ENCODE measurements at places on chromosomes 7 and 10.

DNA sequence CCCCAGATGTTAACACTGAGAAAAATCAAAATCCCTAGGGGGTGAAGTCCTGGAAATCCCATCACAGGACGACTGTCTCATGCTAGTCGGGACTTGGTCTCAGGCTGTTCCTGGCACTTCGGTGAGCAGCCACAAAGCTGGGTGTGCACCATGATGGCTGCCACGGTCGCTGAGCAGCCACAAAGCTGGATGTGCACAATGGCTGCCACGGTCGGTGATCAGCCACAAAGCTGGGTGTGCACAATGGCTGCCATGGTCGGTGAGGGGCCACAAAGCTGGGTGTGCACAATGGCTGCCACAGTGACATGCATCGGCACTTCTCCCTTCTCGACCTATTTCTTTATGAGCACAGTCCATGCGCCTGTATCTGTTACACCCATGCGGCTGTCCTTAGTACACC is 505.1 kb downstream of the TCERG1L start:
- no peak for DNase-seq

DNA sequence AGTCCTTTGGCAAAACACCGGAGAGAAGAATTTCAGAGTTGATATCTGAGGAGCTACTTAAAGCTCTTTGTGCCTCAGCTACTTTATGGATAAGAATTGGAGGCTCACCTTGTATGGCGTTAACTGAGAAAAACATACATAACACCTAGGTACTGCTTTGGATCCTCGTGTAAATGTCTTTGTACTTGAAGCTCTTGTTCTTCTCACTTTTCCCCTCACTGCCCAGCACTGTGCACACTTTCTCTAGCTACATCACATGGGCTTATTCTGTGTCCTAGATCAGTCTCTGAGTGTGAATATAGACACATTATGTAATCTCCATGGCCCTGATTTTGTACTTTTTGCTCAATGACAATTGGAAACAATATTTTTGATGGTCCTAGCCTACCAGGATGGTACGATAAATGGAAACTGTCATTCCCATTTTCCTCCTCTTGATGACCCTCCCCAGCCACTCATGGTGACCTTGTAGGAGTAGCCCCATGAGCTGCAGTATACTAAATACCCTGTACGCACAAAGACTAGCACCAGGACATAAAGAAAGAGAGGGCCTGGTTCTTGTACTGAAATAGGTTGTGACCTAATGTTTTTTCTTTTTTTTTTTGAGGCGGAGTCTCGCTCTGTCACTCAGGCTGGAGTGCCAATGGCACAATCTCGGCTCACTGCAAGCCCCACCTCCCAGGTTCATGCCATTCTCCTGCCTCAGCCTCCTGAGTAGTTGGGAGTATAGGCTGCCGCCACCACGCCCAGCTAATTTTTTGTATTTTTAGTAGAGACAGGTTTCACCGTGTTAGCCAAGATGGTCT is 22.1 kb downstream of the STAMBPL1 start:
- DNase-seq: no peak

- no peak for DNase-seq
Measured at GRCh38 chr7:131090886-131091692, 236.6 kb upstream of the MKLN1 start.

DNA sequence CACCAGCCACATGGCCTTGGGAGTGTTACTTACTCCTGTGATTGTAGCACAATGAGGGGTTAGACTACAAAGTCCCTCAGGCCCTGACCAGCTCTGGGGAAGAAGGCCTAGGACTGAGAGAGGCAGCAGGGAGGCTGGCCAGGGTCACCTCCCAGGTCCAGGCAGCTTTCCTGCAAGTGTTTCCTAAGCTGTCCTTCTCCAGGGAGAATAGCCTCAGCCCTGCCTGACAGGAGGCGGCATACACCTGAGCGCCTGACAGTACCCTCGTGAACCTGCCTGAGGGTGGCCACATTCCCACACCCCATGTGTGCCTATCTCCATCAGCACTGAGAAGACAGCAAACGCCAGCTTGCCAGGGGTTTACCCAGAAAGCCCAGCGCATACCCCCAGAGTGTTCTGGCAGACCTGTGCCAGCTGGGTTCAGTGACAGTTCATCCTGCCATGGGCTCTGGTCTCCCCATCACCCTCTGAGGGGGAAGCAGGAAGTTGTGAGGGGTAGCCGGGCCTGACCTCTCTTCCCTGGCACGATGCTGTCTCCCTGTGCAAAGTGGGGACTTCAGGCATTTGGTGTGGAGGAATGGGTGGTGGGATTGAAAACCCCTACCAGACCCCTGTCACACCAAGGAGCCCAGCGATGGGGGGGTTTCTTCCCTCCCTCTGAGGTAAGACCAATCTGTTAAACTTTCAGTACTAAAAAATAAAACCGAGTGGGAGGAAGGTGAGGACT is 56.3 kb upstream of the CAMK2B start:
- DNase-seq: no peak

DNA sequence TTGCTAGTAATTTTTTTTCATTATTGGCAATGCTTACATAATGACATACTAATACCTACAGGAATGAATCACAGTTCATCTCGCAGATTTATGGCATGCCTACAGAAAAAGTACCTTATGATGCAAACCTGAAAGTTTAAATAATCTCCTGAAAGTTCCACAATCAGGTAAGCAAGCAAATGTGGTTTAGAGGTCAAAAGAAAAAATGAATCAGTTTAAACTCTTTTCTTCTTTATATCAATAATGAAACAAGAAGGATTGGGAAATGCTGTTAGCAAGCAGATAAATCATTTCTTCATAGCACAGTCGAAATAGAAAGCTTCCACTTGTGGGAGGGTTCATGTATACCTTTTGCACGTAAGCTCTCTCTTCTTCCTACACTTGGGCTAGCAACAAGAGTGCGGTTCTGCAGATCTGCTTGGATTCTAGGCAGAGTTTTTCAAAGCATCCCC is 53.7 kb upstream of the MTPN start:
- DNase-seq: no peak

DNA sequence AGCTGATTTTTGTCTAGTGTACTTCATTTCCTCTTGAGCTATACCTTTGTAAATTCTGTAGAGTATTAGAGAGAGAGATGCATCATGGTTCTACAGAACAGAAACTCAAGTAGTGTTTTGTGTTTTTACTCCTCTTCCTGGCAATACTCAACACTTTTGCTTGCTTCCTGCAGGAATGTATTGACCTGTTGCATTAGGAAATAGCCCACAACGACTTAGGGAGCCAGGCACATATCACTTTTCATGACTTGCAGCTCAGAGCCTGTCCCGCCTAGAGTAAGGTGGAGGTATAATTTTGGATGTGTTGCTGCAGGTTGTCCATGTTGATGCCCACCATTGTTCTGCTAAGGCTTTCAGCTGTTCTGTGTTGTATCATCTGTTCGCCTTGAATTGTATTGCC is 216.3 kb downstream of the SDK1 start:
- no peak for DNase-seq

- DNase-seq: no peak
Measured at GRCh38 chr7:10439027-10439426, 534.6 kb upstream of the PHF14 start.

DNA sequence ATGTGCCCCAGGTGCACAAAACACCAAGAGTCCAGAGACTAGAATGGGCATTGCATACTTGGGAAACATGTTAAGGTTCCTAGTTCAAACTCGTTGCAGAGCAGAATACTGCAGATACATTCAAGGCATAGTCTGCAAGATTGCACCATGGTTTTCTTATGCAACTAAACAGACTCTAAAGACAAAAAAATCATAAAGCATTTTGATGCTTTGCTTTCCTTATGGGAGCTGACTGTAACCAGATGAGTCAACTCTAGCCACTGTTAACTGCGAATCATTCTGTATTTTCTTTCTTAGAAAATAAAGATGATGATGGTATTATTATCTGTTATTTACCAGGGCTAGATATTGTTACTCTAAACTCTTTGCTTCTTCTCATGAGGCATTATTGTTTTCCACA is 19.7 kb downstream of the TRUB1 start:
- no peak for DNase-seq

- DNase-seq: no peak
Measured at GRCh38 chr10:15316871-15317464, 54.1 kb downstream of the FAM171A1 start.

GRCh38 chr7:105277341-105277740 is 111.4 kb downstream of the SRPK2 start:
- DNase-seq: no peak
